Neuronal stem cell (in vitro differentiated cells): ENCODE measurements at places on chromosomes 1 and 21.

GRCh38 chr1:54028306-54029251, 10.6 kb upstream of the LDLRAD1 start:
- H3K27ac ChIP-seq = no peak overlapping the region
- no peaks in the 10 kb centered on the region for H3K4me1 ChIP-seq
- H3K27me3 ChIP-seq = no peaks in the 10 kb centered on the region
- H3K4me3 ChIP-seq = no peak overlapping the region
- DNase-seq = no peak

- no peak overlapping the region for H3K4me3 ChIP-seq
- no peaks in the 10 kb centered on the region for H3K27me3 ChIP-seq
- H3K36me3 ChIP-seq = no peaks in the 10 kb centered on the region
- no peak for DNase-seq
Observed at GRCh38 chr1:212452323-212453155, 19.8 kb downstream of the NENF start.

DNA sequence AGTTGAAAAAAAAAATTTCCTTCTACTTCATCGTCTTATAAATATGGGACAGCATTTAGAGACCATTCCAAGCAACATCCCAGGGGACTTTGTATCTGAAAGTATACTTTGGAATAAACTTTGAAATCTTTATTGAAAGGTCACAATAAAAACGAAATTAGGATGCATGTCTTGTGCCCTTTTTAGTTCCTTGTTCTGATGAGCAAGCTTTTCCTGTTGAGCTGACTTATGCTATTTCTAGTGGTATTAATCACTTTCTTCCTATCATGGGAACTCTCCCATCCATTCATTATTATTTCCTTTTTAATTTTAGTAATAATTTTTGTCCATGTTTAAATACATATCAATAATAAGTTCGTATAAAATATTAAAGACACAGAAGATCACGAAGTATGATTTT, 4.0 kb upstream of the GBP2 start:
- H3K27me3 ChIP-seq = no peaks in the 10 kb centered on the region
- H3K27ac ChIP-seq = no peak overlapping the region
- H3K4me1 ChIP-seq = no peaks in the 10 kb centered on the region

DNA sequence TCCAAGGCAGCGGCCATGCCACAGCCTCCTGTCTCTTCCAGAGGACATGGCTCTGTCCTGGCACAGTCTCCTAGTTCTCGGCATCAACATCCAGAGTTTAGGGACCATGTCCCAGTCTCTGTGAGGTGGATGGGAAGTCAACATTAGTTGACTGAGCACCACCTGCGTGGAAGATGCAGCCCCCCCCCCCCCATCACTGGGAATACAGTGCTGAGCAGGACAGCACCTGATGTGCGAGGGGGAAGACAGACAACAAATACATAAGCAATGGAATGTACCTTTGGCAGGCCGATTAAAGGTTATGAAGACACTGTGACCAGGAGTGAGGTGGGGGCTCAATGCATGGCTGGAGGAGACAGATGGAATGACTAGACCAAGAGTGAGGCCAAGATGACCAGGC, 26.6 kb downstream of the KNCN start:
- no peaks in the 10 kb centered on the region for H3K36me3 ChIP-seq
- no peak overlapping the region for H3K4me3 ChIP-seq
- peaks cover 62% of the 10 kb centered on the region for H3K27me3 ChIP-seq
- no peak overlapping the region for H3K27ac ChIP-seq

DNA sequence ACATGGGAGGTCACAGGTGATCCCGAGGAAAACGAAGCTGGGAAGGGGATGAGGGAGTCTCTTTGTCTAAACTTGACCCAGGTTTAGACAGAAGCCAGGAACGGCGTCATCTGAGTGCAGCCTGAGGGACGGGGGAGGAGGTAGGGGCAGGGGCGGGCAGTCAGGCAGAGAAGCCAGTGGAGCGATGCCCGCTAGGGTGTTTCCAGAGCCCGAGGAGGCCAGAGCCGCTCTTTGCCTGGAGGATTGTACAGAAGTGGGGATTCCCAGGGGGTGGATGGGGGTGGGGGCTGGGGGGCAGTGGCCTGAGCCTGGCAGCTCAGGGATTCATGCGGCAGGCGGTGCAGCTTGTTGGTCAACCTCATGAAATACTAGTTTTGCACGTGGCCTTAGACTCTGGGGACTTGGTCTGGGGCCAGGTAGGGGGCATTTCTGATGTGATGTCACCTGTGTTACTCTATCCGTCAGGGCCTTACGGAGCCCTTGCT, 58.4 kb downstream of the VPS26C start:
- no peak overlapping the region for H3K4me3 ChIP-seq
- DNase-seq = no peak
- peaks cover 4% of the 10 kb centered on the region for H3K4me1 ChIP-seq

- no peaks in the 10 kb centered on the region for H3K27me3 ChIP-seq
- no peak overlapping the region for H3K4me3 ChIP-seq
- H3K4me1 ChIP-seq = peaks cover 21% of the 10 kb centered on the region
Observed at GRCh38 chr21:42725416-42725930, 72.1 kb downstream of the PDE9A start.

GRCh38 chr1:26121854-26122773, 10.5 kb downstream of the PDIK1L start:
- no peak for DNase-seq
- peaks cover 67% of the 10 kb centered on the region for H3K36me3 ChIP-seq
- no peaks in the 10 kb centered on the region for H3K4me1 ChIP-seq
- no peak overlapping the region for H3K4me3 ChIP-seq

DNA sequence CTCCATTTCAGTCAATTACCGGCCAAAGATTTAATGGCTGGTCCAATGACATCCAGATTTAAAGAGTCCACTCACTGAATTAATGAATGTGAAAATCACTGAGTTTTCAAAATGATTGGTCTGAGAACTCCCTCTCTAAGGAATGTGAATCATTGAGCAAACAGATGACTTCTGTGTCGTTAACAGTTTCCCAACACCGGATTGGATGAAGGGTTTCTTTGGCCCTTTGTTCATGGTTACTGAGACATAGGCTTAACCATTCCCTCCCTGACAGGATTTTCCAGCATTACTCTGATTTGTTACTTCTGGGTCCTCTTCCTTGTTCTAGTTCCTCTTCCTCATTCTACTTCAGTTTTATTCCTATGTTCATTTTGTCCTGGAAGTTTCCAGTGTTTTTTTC, 1.5 kb upstream of the CLDN17 start:
- no peaks in the 10 kb centered on the region for H3K36me3 ChIP-seq
- H3K27me3 ChIP-seq = no peaks in the 10 kb centered on the region
- H3K27ac ChIP-seq = no peak overlapping the region
- H3K4me3 ChIP-seq = no peak overlapping the region

DNA sequence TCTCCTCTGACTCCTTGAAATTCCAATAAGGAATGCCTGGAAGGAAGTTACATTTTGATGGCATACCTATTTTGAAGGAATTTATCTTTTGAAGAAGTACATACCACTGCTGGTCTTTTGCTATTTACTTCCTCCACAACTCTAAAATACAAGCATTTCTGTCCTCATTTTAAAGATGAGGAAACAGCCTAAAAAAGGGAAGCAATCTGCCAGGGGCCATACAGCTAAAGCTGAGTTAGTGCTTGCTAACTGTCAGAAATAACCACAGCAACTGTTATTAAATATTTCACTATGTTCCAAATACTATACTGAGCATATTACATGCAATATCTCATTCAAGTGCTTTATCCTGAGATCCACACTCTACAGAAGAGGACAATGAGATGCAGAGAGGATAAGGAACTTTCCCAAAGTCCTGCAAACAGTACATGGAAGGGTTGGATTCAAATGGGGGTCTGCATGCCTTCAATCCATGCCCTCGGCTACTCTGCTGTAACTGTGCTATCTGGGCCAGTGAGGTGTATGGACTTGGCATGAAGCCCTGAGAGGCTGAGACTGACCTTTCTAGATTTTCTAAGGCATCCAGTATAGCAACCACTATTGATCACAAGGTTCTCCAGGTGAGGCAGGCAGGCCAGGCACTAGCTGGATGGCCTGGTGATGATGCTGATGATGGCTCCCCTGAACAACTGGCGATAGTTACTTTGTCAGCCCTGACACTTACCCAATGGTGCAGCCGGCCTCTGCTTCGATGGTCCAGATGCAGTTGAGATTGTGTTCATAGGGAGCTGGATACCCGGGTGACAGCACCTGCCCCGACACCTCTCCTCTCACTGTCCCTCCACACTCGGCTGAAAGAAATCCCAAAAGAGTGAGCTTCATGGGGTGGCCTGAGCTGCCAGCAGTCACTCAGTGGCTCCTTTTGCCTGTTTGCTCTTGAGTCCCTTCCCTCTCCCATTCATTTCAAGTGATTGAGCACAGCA, 171.4 kb upstream of the HMGB4 start:
- H3K27ac ChIP-seq = no peak overlapping the region
- no peaks in the 10 kb centered on the region for H3K4me1 ChIP-seq
- no peaks in the 10 kb centered on the region for H3K36me3 ChIP-seq

DNA sequence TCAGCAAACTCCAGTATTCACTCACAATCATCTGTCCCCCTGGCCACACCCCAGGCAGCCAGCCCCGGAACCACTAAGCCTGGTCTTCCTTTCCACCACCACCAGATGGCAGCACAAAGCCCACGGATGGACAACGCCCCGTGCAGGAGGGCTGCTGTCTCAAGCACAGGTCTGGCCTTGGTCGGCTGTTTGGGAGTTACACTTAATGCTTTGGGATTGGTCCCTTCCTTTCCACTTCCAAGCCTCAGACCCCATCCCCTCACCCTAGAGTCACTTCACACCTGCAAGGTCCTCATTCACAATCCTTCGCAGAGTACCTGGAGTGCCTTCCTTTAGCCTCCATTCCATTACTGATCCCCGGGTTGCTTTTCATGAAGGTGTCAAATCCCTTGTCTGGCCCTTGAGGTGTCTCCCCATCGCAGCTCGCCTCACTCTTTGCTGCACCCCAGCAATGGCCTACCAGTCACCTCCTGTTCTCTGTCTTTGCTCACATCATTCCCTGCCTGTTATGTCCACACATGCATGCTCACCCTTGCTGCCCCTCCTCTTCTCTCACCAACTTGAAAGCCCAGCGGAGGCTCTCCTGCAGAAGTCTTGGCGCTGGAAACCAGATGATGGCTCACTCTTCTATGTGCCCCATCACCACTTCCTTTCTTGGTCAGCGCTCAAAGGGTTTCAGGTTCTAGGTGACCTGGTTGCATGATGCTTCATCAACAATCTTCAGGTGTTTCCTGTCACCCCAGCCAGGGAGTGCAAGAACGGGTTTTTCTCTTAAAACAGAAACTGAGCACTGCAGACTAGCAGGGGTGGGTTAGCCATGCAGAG, 24.9 kb upstream of the KCNA2 start:
- no peak overlapping the region for H3K27ac ChIP-seq
- H3K4me3 ChIP-seq = no peak overlapping the region
- peak; percentile 69 for DNase-seq

- H3K4me3 ChIP-seq = no peak overlapping the region
- H3K27ac ChIP-seq = no peak overlapping the region
- DNase-seq = no peak
- H3K27me3 ChIP-seq = no peaks in the 10 kb centered on the region
- H3K36me3 ChIP-seq = no peaks in the 10 kb centered on the region
- peaks cover 11% of the 10 kb centered on the region for H3K4me1 ChIP-seq
Observed at GRCh38 chr1:164771619-164772361, 212.8 kb downstream of the PBX1 start.

DNA sequence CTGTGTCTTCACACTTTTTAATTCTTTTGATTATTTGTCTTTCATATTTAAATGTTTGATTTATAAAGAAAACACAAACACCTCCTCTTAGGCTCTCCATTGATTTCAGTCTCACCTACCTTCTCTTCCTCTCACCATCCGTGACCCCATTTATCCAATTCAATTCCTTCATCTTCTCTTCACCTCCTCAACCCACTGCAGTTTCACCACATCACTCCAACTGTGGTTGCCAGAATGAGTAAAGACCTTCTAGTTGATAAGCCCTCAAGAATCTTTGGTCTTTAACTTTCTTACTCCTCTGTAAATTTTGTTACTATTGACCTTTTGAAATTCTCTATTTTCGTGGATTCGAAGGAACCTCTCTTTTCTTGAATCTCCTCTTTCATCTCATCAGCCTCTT, 260.7 kb downstream of the CHRM3 start:
- no peaks in the 10 kb centered on the region for H3K4me1 ChIP-seq
- no peaks in the 10 kb centered on the region for H3K27me3 ChIP-seq
- no peaks in the 10 kb centered on the region for H3K36me3 ChIP-seq
- H3K27ac ChIP-seq = no peak overlapping the region
- no peak overlapping the region for H3K4me3 ChIP-seq
- DNase-seq = no peak

DNA sequence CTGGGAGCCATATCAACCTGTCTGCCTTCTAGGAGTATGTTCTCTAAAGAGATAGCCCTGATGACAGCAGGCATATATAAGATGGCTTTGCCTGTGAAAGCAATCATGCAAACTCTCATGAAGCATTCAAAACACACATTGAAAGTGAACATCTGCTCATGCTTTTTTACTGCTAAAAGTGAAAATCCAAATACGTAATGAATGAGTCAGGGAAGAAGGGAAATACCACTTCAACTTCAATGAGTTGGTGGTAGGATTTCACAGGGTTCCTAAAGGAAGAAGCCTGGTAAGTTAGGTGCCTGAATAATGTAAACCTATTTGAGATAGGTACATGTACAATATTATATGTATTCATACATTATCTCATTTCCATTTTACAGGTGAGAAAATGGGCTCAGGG, 50.5 kb upstream of the SLFNL1 start:
- no peak overlapping the region for H3K4me3 ChIP-seq
- H3K4me1 ChIP-seq = no peaks in the 10 kb centered on the region
- H3K27ac ChIP-seq = no peak overlapping the region

GRCh38 chr1:89724369-89725010, 91.6 kb downstream of the LRRC8C start:
- no peaks in the 10 kb centered on the region for H3K36me3 ChIP-seq
- no peak overlapping the region for H3K27ac ChIP-seq
- peaks cover 4% of the 10 kb centered on the region for H3K4me1 ChIP-seq
- H3K4me3 ChIP-seq = no peak overlapping the region
- no peaks in the 10 kb centered on the region for H3K27me3 ChIP-seq

GRCh38 chr1:228546541-228547463, 59.6 kb downstream of the RNF187 start:
- no peaks in the 10 kb centered on the region for H3K27me3 ChIP-seq
- DNase-seq = no peak

DNA sequence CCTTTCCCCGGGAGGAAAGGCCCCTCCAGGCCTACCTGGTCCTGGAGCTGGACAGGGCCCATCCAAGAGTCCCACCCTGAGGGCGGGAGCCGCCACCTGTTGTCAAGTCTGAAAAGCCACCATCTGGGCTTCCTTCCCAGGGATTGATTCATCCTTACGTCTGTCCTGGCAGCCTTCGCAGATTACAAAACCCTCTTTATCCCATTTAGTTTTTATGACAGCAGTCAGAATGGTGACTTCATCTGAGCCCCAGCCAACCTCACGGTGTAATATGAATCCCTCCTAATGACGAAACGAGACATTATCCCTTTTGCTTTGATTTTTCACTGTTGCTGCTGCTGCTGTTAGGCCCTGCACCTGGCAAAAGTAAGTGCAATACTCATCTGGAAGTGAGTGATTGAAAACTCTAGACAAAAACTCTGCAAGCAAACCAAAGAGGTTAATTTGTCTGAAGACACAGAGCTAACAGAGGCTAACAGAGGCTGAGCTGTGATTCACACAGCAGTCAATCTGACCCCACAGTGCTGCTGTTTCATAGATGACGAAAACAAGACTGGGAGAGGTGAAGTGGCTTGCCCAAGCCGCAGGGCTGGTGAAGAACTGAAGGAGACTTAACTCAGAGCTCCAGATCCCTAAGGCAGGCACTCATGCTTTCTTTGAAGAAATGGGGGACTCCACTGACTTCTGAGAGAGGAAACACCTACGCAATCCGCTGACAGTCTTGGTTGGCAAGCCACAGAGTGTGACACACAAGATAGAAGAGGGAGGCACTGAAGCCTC, 30.0 kb upstream of the S100A7 start:
- DNase-seq = no peak
- no peak overlapping the region for H3K27ac ChIP-seq
- no peaks in the 10 kb centered on the region for H3K36me3 ChIP-seq
- no peaks in the 10 kb centered on the region for H3K4me1 ChIP-seq
